Effector CD4-positive, alpha-beta T cell (primary cell): ENCODE measurements at places on chromosomes 13 and 19.

- DNase-seq, result no peak
These were observed 7.7 kb upstream of the PGLYRP2 start for GRCh38 chr19:15487038-15487437.

DNA sequence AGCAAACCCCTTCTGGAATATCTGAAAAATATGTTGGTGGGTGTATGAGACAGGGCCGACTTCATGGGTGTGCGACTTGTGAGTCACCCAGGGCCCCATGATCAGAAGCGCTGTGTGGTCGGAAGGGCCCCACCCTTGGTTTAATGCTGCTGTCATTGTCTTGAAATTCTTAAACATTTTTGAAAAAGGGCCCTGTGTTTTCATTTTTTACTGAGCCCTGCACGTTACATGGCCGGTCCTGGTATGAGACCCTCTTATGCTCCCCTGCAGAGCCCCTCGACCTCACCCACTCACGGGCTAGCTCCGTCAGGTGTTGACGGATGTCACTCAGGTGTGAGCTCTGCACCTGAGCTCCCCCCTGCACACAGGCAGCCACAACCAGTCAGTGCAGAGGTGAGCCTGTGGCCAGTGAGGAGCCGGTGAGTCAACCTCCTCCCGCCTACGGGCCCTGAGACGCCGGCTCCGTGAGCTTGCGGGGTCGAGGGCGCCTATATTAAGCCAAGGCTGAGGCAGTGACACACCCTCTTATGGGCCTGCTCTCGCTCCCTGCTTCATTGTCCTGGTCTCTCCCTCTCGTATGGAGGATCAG, 27.7 kb downstream of the GADD45B start:
- DNase-seq, result peak; percentile 65

GRCh38 chr13:31350560-31350959, 150.8 kb downstream of the B3GLCT start:
- DNase-seq, result no peak

DNA sequence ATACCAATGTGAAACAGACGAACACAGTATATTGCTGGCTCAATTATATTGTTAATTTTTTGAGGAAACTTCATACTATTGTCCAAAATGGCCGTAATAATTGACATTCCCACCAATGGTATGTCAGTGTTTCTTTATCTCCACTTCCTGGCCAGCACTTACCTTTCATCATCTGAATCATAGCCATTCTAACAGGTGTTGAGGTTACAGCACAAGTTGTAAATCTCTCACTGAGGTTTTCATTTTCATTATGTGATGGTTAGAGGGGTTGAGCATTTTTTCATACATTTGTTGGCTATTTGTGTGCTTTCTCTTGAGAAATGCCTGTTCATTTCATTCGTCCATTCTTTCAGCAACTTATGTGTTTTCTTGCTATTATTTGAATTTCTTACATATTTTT, 824.0 kb downstream of the UQCRFS1 start:
- no peak for DNase-seq

- DNase-seq, result no peak
These were observed 4.9 kb upstream of the DMKN start for GRCh38 chr19:35518313-35518712.

DNA sequence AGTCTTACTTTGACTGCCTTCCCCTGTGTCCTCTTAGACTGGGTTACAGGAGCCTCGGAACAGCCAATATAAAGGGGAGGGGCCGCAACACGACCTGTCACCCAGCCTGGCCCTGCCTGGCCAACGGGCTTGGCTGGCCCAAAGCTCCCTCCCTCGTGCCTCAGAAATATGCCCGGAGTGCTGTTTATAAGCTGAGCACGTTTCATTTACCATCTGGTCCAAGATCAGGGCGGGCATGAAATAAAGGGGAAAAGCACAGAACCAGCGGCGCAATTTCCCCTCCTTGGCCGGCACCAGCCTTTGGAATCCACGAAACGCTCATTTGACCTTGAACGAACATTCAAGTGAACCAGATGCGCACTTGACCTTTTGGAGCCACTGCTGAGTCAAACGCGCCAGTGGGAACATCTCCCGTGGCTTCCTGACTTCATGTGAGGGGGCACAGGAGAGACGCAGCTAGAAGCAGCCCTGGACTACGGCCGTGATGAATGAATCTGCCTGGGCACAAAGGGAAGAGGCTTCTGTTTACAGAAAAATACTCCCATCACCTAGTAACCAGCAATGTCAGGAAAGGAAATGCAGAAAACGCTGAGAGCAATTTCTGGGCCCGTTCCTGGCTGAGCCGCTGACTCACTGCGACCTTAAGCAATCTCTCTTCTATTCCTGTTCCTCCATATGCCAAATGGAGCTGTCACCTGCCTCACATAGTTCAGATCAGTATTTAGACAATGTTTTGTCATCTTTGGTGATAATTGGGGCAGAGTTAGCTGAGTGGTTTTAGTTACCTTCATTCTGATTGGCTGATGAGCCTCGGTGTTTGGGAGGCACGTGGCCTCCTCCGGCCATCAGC, 53.3 kb downstream of the RFX2 start:
- DNase-seq, result no peak

- DNase-seq, result no peak
These were observed 27.4 kb downstream of the LATS2 start for GRCh38 chr13:21033856-21034602.

DNA sequence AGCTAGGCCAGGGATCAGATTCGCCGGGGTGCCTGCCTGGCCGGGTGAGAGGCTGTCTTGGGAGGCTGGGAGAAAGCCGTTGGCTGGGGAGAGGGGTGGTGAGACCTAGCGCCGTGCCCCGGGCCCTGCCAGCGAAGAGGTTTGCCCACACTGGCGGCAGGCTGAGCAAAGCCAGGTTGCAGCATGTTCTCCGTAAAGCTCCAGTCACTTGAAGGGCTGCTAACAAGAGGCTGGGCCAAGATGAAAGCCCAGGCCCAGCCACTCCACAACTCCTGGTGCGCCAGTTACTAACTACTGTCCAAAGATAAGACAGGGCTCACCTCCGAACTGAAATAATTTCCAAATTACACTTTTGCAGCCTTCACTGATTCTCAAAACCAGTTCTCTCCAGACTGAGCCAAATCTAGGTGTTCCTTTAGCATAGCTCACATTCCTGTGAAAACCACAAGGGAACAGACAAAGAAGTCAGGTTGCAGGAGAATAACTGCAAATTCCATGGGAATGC, 16.3 kb downstream of the ELAVL1 start:
- DNase-seq, result no peak

GRCh38 chr19:31629579-31630363, 280.5 kb upstream of the TSHZ3 start:
- DNase-seq, result no peak

DNA sequence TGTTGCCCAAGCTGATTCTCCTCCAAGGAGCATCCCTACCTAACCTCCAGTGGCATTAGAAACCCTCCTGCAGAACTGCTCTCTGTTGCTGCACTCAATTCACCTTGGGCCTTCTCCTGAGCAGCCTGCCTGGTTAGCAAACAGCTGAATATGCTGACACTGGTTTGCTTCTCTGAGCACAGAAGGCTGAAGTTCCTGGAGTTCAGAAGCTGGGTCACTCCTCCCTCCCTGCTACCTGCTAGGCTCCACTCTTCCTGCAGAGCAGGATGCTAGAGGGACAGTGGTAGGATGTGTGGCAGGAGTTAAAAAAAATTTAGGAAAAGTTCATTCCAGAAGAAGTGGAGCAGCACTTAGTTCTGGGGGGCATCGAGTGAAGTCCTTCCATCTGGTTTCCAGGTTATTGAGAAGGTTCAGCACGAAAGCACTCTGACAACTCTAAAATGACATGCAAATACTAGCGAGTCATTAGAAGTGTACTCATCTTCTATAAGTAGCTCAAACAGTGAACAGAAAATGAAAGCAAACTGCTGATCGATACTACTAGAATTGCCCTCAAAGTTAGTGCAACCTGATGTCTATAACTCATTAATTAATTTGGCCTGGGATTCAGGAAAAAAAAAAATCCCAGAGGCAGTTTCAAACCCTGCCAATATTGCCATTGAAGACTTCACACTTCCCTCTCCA, 293.7 kb downstream of the POU4F1 start:
- no peak for DNase-seq

GRCh38 chr13:109657395-109657794, 129.0 kb downstream of the IRS2 start:
- DNase-seq, result no peak

DNA sequence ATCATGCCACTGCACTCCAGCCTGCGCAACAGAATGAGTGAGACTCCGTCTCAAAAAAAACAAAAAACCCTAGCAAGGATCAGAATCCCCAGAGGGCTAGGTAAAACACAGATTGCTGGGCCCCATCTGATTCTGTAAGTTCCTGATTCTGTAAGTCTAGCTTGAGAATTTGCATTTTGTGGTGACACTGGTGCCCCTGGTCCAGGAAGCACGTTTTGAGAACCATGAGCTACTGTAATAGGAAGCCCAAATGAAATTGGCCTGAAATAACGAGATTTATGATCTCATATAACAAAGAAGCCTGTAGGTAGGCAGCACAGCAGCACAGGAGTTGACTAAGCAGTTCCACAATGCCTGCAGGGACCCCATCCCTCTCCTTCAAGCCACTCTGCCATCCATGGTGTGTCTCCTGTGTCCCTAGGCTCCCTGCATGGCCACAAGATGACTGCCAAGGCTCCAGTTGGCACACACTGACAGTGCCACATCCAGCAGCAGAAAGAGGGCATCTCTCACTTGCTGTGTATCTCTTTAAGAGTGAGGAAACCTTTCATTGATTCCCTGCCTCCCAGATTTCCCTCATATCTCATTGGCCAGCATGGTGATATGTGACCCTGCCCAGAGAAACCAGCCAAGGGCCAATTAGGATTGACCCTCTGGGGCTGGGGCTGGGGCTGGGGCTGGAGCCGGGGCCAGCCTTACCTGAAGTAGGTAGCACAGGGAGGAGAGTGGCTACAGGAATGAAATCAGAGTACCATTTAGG, 21.7 kb downstream of the SIPA1L3 start:
- DNase-seq, result no peak

- no peak for DNase-seq
These were observed 80.4 kb downstream of the DLEU7 start for GRCh38 chr13:50762969-50763567.

DNA sequence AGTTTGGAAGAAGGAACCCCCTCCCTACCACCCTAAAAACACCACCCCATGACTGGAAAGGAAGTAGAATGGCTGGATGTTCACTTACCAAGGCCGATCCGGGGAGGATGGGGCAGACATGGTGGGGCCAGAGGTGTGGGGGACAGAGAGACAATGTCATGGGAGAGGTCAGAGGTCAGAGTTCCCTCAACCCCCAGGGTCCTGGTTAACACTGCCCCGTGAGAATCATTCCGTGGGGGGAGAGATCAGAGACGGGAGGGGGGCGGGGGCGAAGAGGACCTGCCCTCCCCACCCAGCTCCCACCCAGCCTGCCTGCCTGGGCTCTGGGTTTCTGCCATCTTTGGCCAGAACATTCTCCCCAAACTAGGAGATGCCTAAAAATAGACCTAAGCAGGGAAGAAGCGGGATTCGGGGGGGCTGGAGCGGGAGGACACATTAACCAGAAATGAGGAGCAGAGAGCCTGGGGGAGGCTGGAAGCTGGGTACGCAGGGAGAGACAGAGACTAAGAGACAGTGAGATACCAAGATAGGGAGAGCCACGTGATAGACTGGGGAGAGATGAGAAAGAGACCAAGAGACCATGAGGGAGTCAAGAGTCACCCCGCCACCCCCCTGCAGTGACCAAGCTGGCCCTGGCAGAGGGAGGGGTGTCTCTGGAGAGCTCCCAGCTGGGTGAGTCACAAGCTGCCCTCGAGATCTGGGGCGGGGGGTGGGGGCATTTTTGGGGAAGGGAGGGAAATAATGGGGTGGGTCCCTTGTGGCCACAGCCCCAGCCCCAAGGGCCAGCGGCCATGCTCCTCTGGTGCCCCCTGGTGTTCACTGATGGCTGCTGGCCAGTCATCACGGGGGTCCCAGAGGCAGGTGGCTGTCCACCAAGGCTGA, 6.1 kb upstream of the KANK2 start:
- peak; percentile 23 for DNase-seq

DNA sequence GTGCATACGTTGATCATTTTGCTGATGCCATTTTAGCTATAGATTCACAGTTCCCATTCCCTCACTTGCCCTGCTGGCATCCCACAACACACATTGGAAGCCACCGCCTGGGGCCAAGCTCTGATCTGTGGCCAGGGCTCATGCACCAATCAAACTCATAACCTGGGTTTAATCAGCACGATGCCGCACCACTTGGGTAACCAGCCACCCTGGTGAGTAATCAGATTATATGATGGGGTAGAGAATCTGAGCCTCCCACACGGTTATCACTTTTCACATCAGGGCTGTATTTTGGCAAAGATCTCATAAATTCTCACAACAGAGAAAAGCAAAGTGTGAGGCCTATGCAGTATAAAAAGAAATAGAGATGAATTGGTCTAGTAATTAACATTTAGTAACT, 66.0 kb upstream of the TNFRSF19 start:
- no peak for DNase-seq

DNA sequence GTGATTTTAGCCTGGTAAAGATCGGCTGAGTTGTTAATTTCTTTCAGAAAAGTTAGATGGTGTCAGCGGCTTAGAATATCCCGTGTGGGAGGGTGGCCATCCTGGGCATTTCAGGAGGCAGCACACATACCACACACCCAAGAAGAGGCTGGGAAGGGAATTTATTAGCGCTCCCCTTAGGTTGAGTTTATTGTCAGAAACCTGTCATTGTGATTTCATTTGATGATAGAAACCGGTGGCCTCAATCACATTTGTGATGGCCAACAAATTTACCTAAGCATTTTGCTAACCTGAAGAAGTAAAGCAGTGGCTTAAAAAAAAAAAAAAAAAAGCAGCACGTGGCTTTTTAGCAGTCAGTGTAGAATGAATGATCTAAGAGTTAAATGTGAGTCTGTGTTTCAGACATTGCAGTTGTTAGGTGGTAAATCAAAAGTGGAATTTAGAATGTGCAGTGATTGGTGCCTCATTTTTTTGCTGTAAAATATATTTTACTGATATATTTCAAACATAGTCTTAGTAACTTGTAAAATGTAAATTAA, 2.7 kb downstream of the SIPA1L3 start:
- DNase-seq, result no peak

DNA sequence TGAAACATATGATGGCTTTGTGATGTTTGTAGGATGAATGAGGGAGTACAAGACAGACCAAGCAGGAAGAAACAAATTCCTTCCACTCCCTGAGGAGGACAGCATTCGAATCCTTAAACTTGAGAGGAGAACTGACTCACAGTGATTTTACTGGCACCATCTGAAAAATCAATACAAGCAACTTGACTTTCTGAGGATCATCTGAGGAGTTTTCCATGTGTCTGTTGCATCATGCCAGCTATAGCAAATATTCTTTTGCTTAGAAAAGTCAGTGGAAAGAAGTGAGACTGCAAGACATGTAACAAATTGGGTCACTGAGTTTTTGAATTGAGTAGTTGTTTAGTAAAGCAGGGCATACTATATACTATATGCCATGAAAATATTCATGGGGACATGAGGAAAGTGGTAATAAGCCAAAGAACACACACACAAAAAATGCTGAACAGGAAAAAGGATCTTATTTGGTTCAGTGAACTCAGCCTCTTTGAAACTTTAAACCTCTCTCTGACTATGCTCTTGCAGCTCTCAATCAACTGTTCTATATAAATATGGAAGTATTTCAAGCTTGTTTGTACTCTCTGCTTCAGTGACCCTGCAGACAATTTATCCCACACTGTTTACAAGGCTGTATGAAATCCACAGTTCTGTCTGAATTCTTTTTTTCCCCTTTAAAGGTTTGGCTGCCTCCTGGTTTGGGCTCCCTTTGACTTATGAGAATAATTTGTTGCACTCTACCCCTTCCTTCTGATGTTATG, 35.5 kb downstream of the SERTM1 start:
- DNase-seq, result no peak
